NCI-H1092 treated with DMSO at 0.1 percent for 48 hours (cell line): ENCODE measurements at places on chromosomes 16 and 17.

- peak; percentile 14 for DNase-seq
Observed at GRCh38 chr16:29770250-29770929, 7.7 kb upstream of the ZG16 start.

DNA sequence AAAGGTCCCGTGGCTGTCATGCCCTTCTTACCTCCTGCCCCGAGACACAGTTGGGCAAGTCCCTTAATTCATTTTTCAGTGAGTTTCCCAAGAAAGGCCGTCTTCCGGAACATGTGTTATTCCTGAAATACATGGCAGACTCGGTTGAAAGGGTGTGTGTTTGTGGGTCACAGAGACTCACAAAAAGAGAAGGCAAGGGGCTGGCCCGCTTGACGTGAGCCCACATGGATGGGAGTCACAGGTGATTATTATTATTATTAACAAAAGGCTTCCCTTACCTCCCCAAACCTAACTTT, 34.1 kb upstream of the CCR7 start:
- DNase-seq, result no peak

- DNase-seq, result no peak
Observed at GRCh38 chr17:42484304-42484703, 25.6 kb downstream of the ATP6V0A1 start.

GRCh38 chr17:67549820-67550219, 167.9 kb upstream of the NOL11 start:
- DNase-seq, result no peak

DNA sequence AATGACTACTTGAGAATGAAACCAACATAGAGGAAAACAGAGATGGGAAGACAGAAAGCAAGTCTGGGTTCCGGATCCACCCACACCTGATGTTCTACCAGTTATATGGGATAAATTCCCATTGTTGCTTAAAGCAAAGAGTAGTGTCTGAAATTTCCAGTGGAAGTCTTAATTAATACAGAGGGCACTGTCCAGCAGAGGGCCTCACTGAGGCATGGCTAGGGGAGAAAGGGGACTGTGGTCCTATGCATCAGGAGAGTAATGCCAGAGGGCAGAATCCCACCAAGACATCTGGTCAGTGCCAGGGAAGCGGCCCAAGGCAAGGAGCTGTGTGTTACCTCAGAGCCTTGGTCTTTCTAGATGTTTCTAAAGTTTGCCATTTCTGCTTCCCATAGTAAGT, 7.5 kb upstream of the UMOD start:
- DNase-seq, result no peak

DNA sequence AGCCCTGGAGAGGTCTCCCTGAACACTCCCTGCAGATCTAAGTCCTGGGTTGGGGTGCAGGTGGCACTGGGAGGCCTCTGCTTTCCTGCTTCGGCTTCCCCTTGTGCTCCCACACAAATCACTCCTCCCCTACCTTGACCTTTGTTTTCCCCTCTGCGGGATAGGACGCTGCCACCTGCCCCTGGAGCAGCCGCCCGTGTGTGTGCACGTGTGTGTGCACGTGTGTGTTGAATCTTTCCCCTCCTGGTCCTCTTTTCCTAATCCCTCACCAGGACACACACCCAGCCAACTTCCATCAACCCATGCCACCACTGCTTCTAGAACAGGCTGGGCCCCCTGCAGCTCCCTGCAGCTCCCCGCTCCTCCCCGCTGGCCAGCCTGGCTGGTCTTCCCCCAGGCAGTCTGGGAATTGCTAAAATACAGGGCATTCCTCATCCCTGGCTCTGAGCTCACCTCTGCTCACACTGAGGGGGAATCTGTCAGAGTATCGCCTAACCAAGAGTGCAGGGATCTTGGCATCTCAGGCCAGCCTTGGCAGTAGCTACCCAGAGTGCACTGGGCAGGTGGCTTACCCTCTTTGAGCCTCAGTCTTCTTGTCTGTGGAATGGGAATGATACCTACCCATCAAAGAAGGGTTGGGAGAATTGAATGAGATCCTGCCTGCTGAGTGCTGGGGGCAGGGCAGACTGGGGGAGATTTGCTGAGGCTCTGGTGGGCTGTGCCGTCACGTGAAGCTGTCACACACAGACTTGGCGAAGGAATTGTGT, 198.5 kb downstream of the NTN1 start:
- DNase-seq, result no peak

DNA sequence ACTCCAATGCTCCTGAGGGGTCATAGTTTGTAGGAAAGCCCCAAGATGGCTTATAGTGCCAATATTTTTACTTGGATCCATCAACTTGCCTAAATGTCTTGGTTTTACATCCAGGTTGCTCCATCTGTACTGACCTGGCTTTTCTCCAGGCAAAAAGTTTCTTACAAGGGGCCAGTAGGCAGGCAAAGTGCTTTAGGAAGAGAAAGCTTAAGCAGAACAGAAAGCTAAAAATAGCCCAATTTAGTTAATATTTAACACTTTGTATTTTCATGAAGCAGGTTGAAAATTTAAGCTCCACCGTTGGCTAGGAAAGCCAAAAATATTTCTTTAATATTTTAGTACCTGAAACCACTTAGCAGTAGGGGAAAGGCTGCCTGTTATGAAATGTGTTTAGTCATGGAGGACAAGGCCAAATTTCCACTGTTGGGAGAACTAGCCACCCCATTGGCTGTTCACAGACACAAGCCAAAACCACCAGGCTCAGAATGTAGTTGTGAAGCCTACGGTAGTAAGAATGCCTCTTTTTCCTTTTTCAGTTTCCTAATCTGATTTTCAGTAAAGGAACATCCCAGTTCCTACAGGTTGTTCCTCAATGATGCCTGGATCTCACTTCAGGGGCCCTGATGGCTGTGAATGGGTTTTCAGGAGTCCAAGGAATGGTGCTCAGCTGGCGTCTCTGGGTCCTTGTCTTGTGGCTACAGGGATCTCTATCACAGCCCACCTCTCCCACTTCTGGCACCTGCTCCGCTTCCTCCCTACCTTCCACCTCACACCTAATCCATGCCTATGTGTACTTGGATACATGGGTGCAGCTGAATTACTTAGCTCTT, 324.8 kb downstream of the PMP22 start:
- DNase-seq, result no peak

GRCh38 chr16:75957870-75958269, 231.6 kb upstream of the CPHXL start:
- DNase-seq, result no peak

- no peak for DNase-seq
Observed at GRCh38 chr17:36095992-36096391, 6.0 kb upstream of the CCL3 start.

- DNase-seq, result no peak
Observed at GRCh38 chr16:25823891-25824290, 132.1 kb downstream of the HS3ST4 start.

- no peak for DNase-seq
Observed at GRCh38 chr16:56122251-56122650, 69.0 kb upstream of the GNAO1 start.

GRCh38 chr17:80722661-80723060, 178.0 kb downstream of the RPTOR start:
- DNase-seq, result no peak

GRCh38 chr16:75377729-75378386, 55.4 kb downstream of the CFDP1 start:
- no peak for DNase-seq

DNA sequence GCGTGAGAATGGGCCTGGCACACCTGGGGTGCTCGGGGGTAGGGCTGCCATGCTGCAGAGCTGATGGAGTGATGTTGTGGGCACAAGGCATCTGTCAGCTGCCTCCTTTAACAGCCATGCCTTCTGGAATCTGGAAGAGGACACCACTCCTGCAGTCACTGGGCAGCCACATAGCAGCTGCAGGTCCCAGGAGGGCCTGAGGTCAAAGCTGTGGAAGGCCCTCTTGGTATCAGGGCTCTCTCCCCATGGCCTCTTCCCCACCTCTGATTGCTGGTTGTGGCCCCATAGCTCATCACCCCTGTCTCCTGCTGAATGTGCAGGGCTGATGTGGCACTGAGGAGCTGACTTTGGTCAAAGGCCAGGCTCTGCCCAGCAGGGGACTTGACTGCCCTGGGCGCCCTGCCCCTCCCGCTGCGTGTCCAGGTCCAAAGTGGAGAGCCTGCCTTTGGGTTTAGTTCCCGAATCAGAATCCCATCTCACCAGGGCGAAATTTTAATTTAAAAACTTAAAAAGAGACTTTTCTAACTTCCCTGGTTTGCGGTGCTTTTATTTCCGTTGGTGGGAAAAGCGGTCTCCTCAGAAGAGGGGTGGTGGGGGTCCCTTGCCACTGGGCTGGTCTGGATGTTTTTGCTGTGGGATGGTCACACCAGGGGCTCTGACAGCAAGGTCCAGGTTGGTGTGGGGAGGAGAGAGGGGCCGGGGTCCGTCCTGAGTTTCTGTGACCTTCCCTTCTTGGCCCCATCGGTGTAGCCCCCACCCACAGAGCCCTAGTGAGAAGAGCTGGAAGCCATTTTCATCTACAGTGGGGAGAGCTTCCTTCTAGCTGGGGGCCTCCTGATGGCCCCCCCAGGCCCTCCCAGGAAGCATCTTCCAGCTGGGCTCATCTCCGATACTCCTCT, 5.9 kb downstream of the UBALD2 start:
- no peak for DNase-seq

DNA sequence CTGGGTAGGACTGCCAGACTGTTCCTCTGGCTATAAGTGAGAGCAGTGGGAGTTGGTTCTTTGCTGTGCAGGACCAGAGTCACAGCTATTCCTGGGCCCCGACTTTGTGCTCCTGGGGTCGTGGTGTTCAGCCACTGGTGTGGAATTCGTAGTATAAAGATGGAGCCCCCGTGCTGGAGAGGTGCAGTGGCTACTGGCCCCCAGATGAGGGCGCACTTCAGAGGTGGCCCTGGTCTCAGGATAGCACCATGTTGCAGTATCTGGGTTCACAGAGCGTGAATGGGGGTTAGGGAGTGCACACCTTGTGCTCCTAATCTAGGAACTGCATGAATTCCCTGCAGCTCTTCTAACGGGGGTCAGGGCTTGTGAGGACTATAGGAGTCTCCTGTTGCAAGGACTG, 21.1 kb downstream of the TANC2 start:
- DNase-seq, result no peak

DNA sequence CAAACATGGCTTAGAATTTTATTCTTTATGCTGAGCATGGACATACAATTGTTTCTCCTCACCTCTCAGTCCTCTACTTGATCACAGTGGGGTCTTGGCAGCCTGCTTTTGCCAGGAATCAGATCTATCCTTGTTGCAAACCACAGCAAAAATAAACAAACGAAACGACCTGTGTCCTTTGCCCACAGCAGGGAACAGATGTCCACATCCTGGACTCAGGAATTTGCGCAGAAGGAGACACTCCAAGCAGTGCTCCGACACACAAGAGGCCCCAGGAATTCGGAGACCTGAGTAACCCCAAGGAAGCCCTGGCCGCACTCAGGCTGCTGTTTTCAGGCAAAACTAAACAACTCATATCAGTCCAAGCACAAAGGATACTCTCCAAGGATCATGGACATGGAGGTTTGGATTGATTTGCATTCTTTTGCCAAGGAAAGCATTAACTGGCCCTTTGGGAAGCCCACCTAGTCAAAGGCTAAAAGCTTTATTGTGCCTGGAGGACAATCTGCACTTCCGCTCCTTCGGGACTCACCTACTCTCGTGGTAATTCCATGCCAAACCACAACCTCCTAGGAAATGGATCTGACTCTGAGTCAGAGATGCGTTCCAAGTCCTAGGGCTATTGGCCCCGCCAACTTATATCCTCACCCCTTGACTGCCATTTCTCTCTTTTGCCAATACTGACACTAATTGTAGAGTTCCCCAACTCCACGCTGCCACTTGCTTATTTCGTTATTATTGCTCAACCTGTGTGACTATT, 271.1 kb upstream of the CDH11 start:
- no peak for DNase-seq

DNA sequence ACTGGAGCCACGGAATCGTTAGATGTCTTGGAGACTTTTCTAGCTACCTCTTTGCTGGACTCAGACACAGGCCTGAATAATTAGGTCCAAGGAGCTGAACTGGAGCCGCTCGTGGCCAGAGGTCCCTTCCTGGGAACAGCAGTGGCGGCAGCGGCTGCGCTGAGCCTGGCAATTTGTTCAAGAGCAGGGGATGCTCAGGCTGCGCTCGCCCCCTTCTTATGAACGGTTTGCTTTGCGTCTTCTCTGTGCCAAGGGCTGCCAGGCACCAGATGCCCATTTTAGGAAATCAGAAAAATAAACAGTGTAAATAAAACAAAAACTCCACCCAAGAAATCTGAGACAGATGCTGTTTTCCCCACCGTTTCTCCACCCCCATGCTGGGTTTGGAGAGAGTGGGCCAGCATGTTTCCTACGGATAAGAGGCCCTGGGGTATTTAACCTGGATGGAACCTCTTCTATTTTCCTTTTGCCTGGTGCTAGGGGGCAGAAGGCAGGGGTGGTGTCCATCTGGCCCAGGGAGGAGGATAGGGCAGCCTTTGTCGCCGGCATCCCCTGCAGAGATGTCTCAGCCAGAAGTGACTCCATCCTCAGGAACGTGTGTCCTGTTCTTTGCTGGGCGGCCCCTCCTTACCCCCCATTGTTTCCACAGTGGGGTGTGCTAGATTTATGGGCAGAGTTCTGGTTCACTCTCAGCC, 163.4 kb downstream of the SEC14L1 start:
- DNase-seq, result peak; percentile 60
